ENCODE measurements at places on chromosomes 13 and 19.

- no peak for DNase-seq
These were observed 578.7 kb downstream of the DIAPH3 start for GRCh38 chr13:59584761-59585670.

DNA sequence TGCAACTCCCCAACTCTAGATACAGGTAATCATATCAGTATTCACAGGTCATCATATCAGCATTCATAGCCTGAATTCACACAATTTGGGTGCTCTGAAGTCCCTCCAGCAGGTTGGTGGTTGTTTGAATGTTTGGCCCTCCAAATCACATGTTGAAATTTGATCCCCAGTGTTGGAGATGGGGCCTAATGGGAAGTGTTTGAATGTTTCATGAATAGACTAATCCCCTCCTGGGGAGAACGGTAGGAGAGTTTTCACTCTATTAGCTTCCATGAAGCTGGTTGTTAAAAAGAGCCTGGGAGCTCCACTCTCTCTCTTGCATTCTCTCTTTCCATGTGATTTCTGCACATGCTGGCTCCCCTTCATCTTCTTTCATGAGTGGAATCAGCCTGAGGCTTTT lies 288.6 kb upstream of the PCDH9 start:
- no peak for DNase-seq

GRCh38 chr13:36072152-36072935 lies 58.8 kb downstream of the DCLK1 start:
- DNase-seq, result no peak

DNA sequence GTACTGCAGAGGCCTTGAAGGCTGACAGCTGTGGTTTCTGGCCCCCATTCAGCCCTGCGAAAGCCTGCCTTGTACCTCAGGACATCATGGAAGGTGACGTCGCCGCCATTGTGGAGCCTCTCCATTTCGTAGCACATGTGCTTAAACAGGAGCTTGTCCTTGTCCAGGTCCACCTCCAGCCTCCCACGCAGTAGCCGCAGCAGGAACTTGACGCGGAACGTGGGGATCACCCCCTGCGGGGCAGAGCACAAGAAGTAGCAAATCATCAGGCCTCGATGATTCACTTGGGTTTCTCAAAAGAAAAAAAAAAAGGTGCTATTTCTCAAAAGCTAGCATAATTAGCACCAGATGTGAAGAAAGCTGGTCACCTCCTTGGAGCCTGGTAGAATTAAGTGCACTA lies 351.0 kb downstream of the NALCN start:
- no peak for DNase-seq

DNA sequence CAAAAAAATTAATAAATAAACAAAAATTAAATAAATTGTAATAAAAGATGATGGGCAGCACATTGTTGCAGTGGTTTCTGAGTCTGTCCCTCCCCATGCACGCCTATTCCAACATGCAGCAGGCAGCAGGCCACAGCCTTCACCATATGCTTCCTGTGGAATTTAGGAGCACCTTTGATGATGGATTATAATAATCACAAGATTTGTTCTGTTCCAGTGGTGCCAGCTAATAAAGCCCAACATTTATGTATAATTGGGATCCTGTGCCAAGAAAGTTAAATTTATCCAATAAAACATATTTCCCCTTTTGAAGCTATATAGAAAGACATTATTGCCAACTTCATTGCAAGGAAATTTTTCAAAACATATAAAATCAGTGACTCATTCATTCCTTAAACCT lies 328.6 kb downstream of the FGF14 start:
- no peak for DNase-seq

GRCh38 chr19:14871619-14872230 lies 14.2 kb downstream of the OR7A17 start:
- peak; percentile 52 for DNase-seq

- DNase-seq, result no peak
These were observed 1.0 kb upstream of the GTF2F1 start for GRCh38 chr19:6393983-6394412.

DNA sequence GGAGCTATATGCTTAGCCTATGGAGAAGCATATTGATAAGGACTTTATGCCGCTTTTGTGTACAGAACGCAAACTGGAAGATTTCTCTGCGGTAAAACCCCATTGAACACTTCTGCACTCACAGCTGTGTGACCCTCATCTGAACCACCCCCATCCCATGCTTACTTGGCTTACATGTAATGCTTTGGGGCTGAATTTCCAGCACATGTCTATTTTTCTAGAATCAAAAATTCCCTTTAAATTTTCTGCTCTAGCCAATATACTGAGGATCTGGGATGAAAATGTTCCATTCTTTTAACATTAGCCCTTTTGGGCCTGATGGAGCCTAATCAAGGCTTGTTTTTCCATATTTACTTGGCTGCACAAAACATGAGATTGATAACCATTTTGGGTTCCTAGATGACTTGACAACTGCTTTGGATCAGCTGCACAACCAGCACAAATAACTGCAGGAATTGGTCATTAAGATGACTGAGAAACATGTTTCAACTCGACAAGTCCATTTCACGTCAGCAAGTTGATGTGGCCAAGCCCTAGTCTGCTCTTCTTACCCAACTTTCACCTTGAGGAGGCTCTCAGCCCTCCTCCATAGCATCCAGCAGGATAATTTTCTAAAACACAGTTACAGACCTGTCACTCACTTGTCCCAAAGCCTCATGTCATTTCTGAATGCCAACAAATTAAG lies 52.4 kb downstream of the TNFSF11 start:
- DNase-seq, result no peak

DNA sequence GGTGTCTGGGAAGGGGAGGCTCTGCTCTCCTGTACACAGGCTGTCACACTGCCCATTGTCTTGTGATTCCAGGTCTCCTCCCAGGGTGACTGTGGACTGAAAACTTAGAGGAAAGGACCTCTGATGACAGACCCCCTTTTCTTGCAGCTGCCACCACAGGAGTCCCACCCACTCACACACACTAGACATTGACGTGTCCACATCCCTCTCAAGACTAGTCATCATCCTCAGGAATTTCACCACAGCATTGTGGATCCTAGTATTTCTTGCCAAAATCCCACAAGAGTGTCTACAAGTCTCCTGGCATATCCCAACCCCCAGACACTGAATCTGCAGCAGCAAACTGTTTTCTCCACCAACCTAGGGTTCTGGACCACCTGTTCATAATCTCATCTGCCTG lies 5.3 kb downstream of the ZNF85 start:
- DNase-seq, result no peak

- no peak for DNase-seq
These were observed 120.2 kb downstream of the RXFP2 start for GRCh38 chr13:31859571-31859970.

DNA sequence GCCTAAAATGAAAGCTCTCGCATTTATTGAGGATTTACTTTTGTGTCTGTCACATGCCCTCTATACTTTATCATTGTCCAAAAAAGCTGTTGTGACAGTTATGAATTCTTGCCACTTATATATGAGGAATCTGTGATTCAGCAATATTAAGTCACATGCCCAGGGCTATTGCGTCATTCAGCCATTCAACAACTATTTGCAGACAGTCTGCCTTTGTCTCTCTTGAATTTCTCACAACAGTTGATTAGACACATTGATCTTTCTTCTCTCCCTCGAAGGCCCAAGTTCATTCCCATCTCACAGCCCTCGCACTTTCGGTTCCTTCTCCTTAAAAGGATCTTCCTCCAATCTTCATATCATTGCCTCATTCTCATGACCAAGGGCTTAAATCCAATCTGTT lies 342.6 kb downstream of the MZT1 start:
- DNase-seq, result no peak

- no peak for DNase-seq
These were observed 46.1 kb upstream of the DCUN1D2 start for GRCh38 chr13:113536461-113537110.

DNA sequence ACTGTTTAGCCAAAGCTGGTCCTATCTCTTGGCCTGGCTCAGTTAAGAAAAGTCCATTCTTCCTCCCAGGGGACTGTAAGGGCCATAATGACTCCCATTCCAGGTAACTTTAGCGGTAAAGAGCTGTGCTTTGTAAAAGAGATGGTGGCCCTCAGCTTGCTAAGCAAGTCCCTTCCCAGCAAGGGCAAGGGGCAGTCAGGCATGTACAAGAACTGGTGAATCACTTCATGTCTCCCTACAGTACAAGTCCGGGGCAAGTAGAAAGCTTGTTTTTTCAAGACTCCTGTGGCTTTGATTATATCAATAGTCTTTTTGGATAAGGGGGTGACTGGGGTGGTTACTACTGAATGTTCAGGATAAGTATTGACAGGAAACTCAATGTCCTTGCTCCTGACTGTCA lies 88.9 kb downstream of the SLC25A15 start:
- DNase-seq, result no peak

- no peak for DNase-seq
These were observed 2.9 kb upstream of the ZNF700 start for GRCh38 chr19:11921852-11922495.

- no peak for DNase-seq
These were observed 67.4 kb downstream of the GGACT start for GRCh38 chr13:100520936-100521850.

GRCh38 chr13:77513719-77514335 lies 21.7 kb upstream of the SCEL start:
- DNase-seq, result no peak

DNA sequence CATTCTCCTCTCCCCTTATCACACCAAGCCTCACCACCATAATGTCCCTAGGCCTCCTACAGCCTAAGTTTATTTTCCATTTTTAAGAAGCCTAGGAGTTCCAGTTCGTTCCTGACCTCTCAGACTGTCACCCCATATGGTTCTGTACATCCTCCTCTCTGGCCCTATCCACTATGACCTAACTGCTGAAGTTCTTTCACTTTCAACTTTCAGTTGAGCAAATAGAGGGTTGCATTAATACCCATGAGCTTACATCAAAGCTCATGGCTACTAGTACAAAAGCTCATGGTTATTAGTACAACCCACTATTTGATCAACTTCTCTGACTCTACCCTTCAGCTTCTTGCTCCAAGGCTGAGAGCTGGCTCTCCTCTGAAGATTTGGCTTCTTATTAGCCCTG lies 72.9 kb downstream of the FGF14 start:
- no peak for DNase-seq

GRCh38 chr13:25753976-25754375 lies 297.8 kb downstream of the SHISA2 start:
- DNase-seq, result peak; percentile 47
